ENCODE measurements at places on chromosomes 12 and 14.

DNA sequence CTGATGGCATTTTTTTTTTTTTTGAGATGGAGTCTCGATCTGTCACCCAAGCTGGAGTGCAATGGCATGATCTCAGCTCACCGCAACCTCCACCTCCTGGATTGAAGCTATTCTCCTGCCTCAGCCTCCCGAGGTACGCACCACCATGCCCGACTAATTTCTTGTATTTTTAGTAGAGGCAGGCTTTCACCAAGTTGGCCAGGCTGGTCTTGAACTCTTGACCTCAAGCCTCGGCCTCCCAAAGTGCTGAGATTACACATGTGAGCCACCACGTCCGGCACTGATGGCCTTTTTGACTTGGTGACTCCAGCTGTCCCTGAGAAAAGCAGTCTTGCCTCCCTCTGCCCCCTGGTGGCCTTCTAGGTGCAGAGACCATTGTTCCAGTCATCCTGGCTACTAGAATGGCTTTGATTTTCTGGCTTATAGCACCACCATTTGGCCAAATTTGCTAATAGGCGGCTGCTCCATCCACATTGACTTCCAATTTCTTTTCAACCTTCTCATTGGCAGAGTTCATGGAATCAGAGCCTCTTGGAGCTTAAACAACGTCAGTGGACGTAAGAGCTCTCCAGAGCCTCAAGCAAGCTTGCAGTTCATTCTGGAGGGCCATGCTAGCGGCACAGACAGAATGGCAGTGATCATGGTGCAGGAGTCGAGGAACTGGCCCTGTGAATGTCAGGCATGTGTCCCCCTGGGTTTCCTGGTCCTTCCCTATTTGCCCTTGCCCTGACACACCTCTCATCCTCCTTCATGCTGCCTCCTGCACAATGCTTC lies 25.4 kb upstream of the EIF4B start:
- peak; percentile 83 for DNase-seq

- no peak for DNase-seq
Measured at GRCh38 chr14:73747379-73748211, 33.4 kb upstream of the PNMA1 start.

DNA sequence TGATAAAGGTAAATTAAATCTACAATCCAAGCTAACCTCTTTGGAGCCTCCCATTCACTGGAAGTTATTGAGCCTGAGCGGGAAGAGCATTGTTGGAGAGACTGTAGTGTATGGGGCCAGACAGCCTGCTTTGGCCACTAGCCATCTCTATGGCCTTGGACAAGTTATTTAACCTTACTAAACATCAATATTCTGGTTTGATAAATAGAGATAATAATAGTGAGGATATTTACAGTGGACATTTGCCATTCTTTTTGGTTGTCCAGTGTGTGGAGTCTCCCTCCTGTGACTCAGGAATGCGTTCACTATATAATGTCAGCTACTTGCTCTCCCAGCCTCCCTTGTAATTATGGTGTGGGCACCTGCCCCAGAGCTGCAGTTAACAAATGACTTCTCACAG lies 216.1 kb downstream of the SLC38A4 start:
- DNase-seq = no peak

- DNase-seq = no peak
Measured at GRCh38 chr12:123369229-123369628, 4.6 kb upstream of the SBNO1 start.

- peak; percentile 52 for DNase-seq
Measured at GRCh38 chr12:12560587-12561370, 1.9 kb downstream of the DUSP16 start.

GRCh38 chr14:58299401-58300330 lies 1.3 kb downstream of the ARID4A start:
- DNase-seq = no peak

Data from GM13976 (cell line).